Cardiac muscle cell (in vitro differentiated cells and primary cell): ENCODE measurements at places on chromosomes 3 and 15.

DNA sequence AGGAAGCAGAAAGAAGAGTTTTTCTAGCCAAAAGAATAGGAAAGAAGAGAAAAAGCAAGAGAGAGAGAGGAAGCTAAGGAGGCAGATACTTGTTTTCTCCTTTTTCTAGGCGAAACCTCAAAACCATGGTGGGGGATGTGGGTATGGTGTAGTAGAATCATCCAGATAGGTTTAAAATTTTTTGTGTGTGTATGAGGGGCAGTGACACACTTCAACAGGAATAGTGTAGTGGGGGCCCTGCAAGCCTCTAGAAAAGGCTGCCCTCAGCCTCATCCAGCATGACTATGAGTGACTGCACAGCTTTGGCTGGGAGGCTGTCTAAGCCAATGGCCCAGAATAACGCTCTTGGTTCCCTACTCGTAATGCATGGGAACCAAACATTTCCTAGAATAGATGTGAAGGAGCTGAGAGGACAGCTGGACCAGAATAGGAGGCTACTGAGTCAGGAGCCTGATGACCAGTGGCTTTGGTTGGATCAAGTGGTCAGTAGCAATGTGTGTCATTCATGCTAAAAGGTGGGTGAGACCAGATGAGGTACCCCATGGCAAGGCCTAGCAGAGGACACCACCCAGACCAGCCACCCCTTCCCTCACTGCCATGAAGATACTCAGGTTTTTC is 24.4 kb downstream of the MOBP start:
- H3K27ac ChIP-seq: no peak overlapping the region
- no peak overlapping the region for H3K4me3 ChIP-seq
- no peak for DNase-seq
- no peaks in the 10 kb centered on the region for H3K36me3 ChIP-seq

DNA sequence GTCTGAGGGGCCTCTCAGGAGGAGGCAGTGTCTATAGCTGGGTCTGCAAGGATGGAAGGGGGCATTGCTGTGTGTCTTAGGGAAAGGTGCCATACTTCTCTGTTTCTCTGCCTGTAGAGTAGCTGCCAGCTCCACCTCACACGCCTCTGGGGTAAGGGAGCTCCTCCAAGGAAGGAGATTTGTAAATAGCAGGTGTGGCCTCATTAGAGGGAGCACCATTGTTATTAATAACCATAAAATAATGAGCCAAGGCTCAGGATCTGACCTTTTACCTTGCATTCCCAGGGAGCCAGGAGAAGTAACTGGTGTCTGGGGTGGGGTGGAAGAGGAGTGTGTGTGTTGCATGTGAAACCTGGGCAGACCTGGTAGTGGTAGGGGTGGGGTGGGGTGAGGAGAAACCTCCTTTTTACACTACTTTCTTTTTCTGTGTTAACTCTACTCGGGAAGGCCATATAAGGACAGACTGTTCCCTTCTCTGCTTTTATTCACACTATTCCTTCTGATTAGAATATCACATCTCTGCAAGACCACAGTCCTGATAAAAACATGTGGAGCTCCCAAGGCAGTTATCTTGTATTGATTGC is 2.2 kb upstream of the C15orf39 start:
- H3K4me3 ChIP-seq: no peak overlapping the region
- peaks cover 43% of the 10 kb centered on the region for H3K4me1 ChIP-seq
- no peak for DNase-seq

DNA sequence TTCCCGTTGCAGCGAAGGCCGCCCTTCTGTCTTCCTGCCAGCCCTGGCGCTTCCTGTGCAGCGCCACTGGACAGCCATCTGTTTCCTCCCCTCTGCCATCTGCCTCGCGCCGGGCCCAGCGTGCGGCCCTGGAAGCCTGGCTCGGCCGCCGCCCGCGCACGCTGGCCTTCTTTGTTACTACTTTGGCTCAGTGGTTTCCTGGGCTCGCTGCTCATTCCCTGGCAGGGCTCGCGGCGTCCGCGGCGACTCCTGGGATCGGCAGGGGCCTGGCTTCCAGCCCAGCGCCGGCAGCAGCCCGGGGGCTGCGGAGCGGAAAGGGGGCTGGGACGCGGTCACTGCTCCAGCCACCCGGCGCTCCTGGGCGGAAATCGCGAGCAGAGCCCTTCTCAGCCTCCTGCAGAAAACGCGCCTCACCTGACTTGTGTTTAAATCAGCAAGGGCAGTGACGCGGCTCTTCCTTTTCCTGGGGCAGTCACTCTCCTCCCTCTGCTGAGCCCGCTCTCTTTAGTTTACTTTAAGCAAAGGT is 10.0 kb downstream of the CMTM7 start:
- peak; percentile 88 for DNase-seq
- no peaks in the 10 kb centered on the region for H3K27me3 ChIP-seq
- H3K27ac ChIP-seq: peak overlapping the region; percentile 18
- no peaks in the 10 kb centered on the region for H3K36me3 ChIP-seq

- H3K4me1 ChIP-seq: no peaks in the 10 kb centered on the region
- H3K4me3 ChIP-seq: no peak overlapping the region
- no peaks in the 10 kb centered on the region for H3K36me3 ChIP-seq
Measured at GRCh38 chr3:36866368-36866767, 78.5 kb downstream of the TRANK1 start.

GRCh38 chr15:94272251-94272898 is 41.0 kb downstream of the MCTP2 start:
- no peak overlapping the region for H3K4me3 ChIP-seq
- H3K36me3 ChIP-seq: no peaks in the 10 kb centered on the region
- no peaks in the 10 kb centered on the region for H3K27me3 ChIP-seq
- DNase-seq: no peak

DNA sequence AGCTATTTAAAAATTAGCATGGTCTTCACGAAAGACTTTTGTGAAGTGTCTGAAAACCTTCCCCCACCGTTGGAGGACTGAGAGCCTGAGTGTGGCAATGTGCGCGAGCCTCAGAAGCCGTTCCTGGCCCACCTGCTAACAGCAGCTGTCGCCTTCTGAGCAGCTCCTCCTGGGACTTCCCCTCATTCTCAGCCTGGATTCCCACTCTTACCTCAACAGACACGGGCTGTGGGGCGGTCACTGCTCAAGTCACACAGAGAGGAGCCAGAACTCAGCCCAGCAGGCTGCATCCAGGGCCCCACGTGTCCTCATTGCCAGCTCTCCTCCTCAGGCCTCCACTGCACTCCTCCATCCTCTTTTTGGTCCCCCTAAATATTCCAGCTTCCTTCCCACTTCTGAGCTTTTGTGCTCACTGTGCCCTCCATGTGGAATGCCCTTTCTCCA is 7.8 kb downstream of the DNASE1L3 start:
- H3K36me3 ChIP-seq: no peaks in the 10 kb centered on the region
- no peak for DNase-seq
- H3K4me1 ChIP-seq: peaks cover 2% of the 10 kb centered on the region
- no peak overlapping the region for H3K27ac ChIP-seq

DNA sequence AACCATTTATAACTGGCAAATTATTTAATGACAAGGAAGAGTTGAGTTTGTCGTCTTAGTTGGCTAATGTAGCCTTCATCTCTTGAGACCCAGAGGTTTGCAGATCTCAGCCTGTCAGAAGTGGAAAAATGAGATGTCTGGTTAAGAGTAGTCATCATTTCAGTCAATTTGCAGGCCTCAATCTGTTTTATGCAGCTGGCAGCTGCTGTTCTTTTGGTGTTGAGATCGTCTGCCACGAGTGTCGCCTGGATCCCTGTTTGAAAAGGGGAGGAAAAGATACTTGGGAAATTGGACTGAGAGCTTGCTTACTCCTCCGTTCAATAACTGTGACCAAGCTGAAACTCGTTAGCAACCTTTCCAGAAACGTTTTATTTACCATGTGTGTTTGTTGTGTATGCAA is 2.3 kb downstream of the PHLDB2 start:
- peaks cover 44% of the 10 kb centered on the region for H3K4me1 ChIP-seq
- H3K27me3 ChIP-seq: no peaks in the 10 kb centered on the region
- no peaks in the 10 kb centered on the region for H3K36me3 ChIP-seq
- peak overlapping the region; percentile 64 for H3K4me3 ChIP-seq

DNA sequence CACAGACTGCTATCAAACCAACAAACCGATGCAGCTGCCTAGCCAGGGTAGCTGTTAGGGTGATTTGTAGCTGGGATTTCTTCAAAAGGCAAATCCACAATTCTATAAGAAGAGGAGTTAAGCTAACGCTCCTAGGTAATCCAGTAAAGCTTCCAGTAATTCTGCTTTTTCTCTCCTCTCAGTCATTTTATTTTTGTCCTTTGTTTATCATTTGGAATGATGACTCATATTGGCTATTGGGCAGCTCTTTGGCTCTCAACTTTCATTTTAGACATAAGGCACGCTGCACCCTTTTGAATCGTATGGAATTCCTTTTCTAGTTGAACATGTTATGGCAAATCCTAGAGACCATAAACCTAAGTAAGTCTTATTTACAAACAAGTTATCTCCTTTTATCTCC is 53.2 kb upstream of the PPARG start:
- no peaks in the 10 kb centered on the region for H3K4me1 ChIP-seq
- H3K27me3 ChIP-seq: no peaks in the 10 kb centered on the region
- H3K36me3 ChIP-seq: no peaks in the 10 kb centered on the region

GRCh38 chr3:45127130-45127822 is 18.9 kb downstream of the CDCP1 start:
- H3K36me3 ChIP-seq: no peaks in the 10 kb centered on the region
- no peak overlapping the region for H3K27ac ChIP-seq
- DNase-seq: no peak
- H3K4me1 ChIP-seq: peaks cover 36% of the 10 kb centered on the region

GRCh38 chr3:57596495-57597126 is 533 bp downstream of the ARF4 start:
- peaks cover 37% of the 10 kb centered on the region for H3K4me1 ChIP-seq
- no peaks in the 10 kb centered on the region for H3K27me3 ChIP-seq

DNA sequence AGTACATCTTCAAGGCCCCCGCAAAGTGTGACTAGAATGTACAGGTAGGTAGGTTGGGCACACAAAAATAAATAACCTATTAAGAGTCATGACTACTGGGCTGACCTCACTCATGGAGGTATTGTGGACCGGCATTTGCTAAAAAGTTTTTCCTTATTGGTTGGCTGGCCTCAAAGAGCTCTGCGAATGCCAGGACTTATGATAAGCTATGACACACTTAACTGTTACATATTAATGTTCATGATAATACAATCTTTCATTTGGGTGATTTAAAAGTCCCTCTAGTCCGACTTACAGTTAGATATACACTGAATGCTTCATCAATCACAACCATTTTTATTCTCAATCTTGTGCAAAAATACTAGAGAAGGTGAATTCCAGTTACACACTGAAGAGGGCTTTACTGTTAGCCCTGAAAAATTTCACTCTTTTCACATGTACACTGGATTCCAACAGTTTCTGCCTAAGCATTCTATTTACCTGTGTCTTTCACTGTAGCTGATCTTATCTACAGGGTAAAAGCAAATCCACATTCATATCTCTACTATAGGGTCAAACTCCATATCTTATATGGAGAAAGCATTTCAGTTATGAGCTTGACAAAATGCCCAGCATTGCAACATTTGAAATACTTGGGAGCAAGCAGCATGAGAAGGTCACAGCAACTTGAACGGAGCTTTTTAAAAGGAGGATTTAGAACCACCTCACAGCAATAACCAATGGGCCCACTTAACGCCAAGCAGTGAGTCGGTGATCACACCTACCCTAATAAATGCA is 329.1 kb downstream of the FOXP1 start:
- H3K36me3 ChIP-seq: no peaks in the 10 kb centered on the region
- peak overlapping the region; percentile 9 for H3K27ac ChIP-seq
- peaks cover 8% of the 10 kb centered on the region for H3K4me1 ChIP-seq
- H3K27me3 ChIP-seq: no peaks in the 10 kb centered on the region

GRCh38 chr3:146504498-146505197 is 35.3 kb upstream of the PLSCR2 start:
- no peaks in the 10 kb centered on the region for H3K27me3 ChIP-seq
- DNase-seq: no peak

- no peak overlapping the region for H3K4me3 ChIP-seq
- no peak overlapping the region for H3K27ac ChIP-seq
- no peaks in the 10 kb centered on the region for H3K4me1 ChIP-seq
- DNase-seq: no peak
- H3K36me3 ChIP-seq: no peaks in the 10 kb centered on the region
- H3K27me3 ChIP-seq: no peaks in the 10 kb centered on the region
Measured at GRCh38 chr3:56980798-56981390, 79.6 kb upstream of the SPATA12 start.

DNA sequence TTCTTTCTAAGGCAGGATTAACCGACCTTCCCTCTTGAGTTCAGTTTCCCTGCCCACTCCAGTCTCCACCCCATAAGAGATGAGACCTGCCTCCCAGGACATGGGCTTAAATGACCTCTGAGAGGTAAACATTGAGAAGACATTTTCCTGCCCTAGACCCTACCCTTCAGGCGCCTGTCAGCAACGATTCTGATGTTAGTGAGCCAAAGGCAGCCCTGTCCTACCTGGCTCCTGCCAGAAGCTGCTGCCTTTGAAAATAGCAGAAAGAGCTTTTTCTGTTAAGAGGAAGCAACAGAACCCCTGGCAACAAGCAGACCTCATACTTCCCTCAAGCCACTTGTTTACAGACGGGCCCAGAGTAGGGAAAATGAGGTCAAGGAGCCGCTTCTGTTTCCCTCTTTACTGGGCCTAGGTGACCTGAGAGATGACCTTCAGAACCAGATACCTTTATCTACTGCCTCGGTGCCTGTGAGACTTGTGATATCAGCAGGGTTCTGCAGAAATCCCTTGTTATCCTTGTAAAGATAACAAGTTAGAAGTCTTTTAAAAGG is 52.0 kb downstream of the CD200R1L start:
- no peaks in the 10 kb centered on the region for H3K27me3 ChIP-seq
- peaks cover 21% of the 10 kb centered on the region for H3K4me1 ChIP-seq
- peak; percentile 17 for DNase-seq
- no peaks in the 10 kb centered on the region for H3K36me3 ChIP-seq

GRCh38 chr3:156160647-156161046 is 40.3 kb downstream of the KCNAB1 start:
- DNase-seq: no peak
- H3K4me3 ChIP-seq: no peak overlapping the region
- no peaks in the 10 kb centered on the region for H3K4me1 ChIP-seq
- H3K27me3 ChIP-seq: no peaks in the 10 kb centered on the region
- no peak overlapping the region for H3K27ac ChIP-seq
- H3K36me3 ChIP-seq: no peaks in the 10 kb centered on the region

- no peaks in the 10 kb centered on the region for H3K36me3 ChIP-seq
- H3K27me3 ChIP-seq: no peaks in the 10 kb centered on the region
- no peaks in the 10 kb centered on the region for H3K4me1 ChIP-seq
- no peak overlapping the region for H3K4me3 ChIP-seq
- H3K27ac ChIP-seq: no peak overlapping the region
Measured at GRCh38 chr3:36631549-36631948, 132.8 kb downstream of the DCLK3 start.

GRCh38 chr15:73955326-73955725 is 29.1 kb downstream of the LOXL1 start:
- H3K36me3 ChIP-seq: no peaks in the 10 kb centered on the region
- no peaks in the 10 kb centered on the region for H3K27me3 ChIP-seq
- H3K4me3 ChIP-seq: no peak overlapping the region
